Stimulated activated CD4-positive, alpha-beta T cell treated with anti-CD3 and anti-CD28 coated beads, Interleukin-15, amount 100 ng/mL, for 24 hours (primary cell): ENCODE measurements at places on chromosomes 7 and 10.

GRCh38 chr7:142833174-142834048 is 21.5 kb upstream of the EPHB6 start:
- DNase-seq = no peak

GRCh38 chr10:72483471-72483870 is 128.8 kb upstream of the DNAJB12 start:
- DNase-seq = no peak

DNA sequence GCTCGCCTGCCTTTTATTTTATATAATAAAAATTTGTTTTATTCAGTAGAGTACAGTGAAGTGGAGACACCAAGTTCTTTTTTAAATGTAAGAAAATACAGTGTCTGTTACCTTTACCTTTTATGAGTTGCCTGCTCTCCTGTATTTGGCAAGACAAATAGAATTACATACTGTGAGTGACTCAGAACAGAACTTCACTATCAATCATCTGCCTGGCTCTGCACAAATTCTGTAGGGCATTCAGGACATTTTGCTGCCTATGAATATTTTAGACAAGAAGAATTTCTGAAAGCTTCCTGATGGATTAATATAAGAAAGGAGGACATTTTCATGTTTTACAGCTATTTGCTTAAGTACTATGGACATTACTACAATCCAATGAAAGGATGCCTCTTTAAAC is 135.4 kb upstream of the PHF14 start:
- DNase-seq = no peak

GRCh38 chr10:52637592-52637991 is 135.0 kb downstream of the MBL2 start:
- DNase-seq = no peak

DNA sequence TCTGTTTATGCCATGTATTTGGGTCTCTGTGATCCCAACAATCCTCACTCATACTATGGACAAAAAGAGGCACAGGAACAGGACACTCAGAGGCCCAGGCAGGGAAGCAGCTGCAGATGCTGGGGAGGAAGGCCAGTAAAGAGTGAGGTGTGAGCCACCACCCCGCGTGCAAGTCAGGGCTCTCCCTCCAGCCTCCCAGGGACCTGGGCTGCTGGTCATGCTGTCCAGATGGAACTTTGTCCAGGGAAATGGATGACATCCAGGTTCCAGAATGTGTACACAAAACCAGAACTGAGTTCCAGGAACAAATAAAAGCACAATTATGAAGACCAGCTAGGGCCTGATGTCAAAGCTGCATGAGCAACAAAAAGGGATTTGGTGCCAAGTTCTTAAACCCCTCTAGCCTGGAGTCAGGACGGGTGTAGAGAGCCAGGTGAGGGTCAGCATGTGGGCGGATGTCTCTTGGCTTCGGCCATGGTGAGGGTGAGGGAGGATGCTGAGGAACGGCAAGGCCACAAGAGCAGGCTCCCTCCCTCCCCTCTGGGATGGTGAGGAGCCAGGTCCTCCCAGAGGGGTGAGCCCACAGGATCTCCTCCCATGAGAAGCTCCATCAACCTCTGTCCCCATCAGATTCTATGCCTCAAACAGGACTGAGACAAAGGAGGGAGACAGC is 739.7 kb downstream of the PARD3 start:
- DNase-seq = no peak

- DNase-seq = no peak
Observed at GRCh38 chr7:87119581-87119980, 32.7 kb upstream of the DMTF1 start.

DNA sequence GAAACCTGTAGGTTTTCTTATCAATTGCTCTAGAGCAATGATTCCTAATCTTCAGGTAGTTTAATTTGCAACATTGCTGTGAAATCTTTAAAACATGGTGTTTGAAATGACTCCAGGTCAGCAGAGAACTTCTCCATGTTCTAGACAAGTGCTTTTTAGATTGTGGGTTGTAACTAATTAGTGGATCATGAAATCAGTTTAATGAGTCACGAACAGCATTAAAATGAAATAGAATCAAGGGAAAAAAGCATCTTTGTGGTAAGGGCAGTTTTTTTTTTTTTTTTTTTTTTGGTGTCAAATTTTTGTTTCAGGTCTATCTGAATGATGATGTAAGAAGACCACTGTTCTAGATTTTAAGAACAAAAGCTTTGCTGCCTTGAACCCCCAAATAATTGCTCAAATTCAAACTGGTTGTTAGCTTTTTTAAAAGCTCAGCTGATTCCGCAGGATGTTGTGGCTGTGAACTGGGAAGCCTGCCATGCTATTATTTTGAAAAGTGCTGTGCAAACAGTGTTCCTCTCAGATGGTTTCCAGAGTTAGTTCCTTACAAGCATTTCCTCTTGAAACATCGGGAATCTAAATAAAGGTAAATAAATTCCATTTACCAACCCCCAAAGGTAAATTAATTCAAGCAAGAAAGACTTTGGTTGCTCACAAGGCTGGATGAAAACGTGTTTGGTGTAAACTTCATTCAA is 13.1 kb upstream of the PDK4 start:
- no peak for DNase-seq

- no peak for DNase-seq
Observed at GRCh38 chr7:56019501-56019900, 31.7 kb downstream of the PSPH start.

GRCh38 chr10:11906714-11907113 is 83.6 kb downstream of the PROSER2 start:
- no peak for DNase-seq

GRCh38 chr10:66565999-66566398 is 359.8 kb upstream of the LRRTM3 start:
- no peak for DNase-seq

DNA sequence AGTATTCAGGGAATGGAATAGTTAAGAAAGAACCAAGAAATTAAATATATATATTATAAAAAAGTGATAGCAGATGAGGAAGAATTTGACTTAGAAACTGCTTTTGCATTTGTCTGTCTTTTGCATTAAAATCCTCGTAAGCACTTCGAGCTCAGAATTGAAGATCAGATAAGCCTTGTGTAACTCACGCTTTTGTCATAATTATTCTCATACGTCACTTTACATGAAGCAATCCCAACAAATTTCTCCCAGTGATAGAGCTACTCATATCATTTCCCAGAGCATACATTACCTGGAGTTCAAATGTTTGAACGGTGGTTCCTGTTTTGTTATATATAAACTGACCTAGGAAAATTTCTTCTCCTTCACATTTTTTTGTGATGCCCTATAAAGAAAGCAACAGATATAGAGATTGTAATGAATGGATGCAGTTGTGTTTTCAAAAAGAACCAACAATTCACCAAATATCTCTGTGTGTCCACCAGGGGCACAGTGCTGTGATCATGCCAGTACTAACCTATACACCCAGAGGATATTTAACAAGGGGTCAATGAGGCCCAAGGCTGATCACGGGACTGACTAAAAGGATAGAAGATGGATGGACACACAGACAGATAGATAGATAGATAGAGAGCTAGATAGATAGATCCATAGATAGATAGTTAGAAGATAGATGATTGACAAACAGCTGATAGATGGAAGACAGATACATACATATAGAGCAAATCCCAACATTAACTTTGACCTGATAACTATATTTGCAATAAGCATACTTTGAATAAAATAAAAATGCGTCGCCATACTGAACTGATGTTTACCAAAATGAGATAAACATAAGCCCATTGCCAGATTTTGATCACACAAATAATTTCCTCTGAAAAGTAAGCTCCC is 9.3 kb upstream of the HUS1 start:
- DNase-seq = no peak

GRCh38 chr10:95315509-95315908 is 24.7 kb upstream of the PDLIM1 start:
- no peak for DNase-seq

DNA sequence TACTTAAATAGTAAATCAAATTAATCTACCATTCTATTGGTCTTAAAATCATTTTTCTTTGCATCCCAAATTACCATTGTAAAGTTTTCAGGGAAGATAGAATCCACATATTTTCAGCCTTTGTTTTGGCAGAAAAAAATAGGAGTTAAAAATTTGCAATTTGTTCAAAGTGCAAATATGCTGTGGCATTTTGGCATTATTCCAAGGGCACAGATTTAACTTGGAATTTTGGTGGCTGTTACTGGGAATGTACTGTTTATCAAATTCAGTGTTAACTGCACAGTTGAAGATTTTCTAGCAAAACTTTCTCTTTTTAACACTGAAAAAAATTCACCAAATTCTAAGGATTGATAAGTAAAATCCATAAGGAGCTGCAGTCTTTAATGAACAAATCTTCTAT is 151.0 kb upstream of the HDAC9 start:
- DNase-seq = no peak

- DNase-seq = peak; percentile 14
Observed at GRCh38 chr7:154699417-154699816, 303.5 kb downstream of the PAXIP1 start.

- DNase-seq = no peak
Observed at GRCh38 chr7:55538538-55538937, 33.8 kb downstream of the VOPP1 start.

DNA sequence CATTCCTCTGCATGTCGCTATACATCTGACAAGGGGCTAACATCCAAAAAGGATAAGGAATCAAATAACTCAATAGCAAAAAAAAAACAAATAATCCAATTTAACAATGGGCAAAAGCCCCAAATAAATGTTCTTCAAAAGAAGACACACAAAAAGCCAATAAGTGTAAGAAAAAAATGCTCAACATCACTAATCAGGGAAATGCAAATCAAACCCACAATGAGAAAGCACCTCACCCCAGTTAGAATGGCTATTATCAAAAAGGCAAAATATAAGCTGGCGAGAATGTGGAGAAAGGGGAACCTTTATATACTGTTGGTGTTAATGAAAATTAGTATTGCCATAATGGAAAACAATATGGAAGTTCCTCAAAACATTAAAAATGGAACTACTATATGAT is 14.3 kb downstream of the ARHGAP12 start:
- no peak for DNase-seq

GRCh38 chr10:29343607-29344038 is 54.8 kb downstream of the LYZL1 start:
- DNase-seq = no peak

DNA sequence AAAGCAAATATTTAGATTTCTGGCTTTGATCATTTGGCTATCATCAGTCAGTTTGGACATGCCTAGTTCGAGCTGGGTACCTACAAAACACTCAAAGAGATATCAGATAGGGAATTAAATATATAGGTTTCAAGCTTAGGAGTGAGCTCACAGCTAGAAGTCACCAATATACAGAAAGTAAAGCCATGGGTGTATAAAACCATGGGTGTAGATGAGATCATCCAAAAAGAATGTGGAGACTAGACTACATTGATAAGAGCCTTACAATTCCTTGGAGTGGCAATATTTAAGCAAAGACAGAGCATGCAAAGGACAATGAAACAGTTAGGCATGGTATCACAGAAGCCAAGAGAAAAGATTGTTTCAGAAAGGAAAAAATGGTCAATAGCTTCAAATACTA is 7.2 kb upstream of the RALA start:
- no peak for DNase-seq

GRCh38 chr10:98924526-98924925 is 311.1 kb downstream of the HPSE2 start:
- DNase-seq = no peak

- DNase-seq = peak; percentile 60
Observed at GRCh38 chr10:132904814-132905649, 37.3 kb downstream of the CFAP46 start.

- no peak for DNase-seq
Observed at GRCh38 chr7:138095972-138096935, 20.0 kb downstream of the AKR1D1 start.

DNA sequence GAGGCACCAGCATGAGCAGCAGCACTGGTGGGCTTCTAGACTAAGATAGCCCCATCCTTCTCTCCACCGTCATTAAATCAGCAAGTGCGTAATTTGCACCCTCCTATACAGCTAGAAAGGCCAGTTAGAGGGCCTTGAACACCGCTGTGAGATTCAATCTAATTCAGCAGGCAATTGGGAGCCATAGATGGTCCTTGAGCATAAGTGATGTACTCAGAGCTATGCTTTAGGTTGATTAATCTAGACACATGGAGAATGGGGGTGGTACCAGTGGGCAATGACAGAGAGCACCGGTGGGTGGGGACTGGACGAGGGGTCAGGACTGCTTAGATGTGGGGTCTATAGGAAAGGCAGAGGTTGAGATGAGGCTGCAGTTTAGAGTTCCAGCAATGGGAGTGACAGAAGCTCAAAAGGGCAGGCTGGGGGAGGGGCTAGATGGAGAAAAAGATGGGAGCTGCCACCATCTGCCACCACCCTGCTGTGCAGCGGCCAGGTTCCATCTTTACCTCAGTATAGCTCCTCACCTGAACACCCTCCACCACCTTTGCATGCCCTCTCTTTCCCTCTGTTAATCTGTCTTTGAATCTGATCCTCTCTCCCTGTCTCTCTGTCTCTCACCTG is 87.3 kb downstream of the C10orf105 start:
- no peak for DNase-seq

GRCh38 chr10:28382525-28383269 is 79.8 kb upstream of the MPP7 start:
- no peak for DNase-seq

DNA sequence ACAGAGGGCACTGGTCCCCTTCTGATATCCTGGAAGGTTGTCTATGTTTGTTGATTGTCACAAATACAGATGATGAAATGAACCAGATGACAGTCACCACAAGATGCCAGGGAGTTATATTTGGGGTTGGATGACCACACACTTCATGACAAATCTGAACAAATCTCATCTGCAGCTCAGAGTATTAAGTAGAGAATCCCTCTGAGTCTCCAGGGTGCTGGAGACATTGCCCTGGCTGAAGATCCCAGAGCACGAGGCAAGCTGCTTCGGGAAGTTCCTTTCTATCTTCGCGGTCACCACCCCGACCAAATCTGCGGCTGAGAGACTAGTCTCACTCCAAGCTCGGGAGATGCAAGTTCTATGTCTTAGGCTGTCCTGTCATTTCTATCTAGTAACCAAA is 9.0 kb downstream of the DENND2A start:
- no peak for DNase-seq

DNA sequence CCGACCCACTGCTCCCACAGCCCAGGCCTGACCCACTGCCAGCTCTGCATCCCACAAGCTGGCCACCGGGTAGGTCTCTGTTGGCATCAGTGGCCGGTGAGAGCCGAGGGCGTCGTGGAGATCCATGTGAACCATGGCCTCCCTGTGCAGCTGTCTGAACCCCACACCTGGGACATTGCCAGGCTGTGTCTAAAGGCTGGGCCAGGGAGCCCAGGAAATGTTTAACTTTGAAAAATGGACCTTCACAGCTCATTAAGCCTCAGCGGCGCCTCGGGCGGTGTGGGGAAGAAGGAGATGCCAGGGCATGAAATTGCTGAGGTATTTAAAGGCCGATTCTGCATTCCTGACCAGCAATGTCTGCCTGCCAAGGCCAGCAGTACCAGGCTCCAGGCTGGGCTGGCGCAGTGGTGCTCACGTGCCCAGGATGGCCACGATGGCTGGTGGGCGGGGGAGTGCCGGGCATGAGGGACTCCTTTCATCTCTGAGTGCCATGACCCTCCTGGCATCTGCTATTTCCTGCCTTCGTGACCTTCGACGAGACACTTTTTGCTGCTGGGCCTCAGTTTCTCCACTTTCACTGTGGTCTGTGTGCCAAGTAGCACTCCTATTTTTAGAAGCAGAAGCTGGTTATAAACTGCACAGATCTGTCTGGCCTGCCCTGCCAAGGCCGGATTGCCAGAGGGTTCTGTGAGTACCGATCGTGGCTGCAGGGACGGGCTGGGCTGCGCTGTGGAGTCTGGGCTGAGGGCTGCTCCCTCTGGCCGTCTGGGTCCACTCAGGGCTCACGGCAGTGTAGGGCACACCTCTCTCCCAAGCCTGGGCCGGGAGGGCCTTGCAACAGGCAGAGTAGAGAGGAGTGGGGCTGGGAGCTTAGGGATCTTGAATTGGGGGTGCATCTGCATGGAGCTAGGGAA is 21.8 kb downstream of the ELFN1 start:
- no peak for DNase-seq
